NCI-H1436 (cell line): ENCODE measurements at places on chromosomes 2 and 18.

DNA sequence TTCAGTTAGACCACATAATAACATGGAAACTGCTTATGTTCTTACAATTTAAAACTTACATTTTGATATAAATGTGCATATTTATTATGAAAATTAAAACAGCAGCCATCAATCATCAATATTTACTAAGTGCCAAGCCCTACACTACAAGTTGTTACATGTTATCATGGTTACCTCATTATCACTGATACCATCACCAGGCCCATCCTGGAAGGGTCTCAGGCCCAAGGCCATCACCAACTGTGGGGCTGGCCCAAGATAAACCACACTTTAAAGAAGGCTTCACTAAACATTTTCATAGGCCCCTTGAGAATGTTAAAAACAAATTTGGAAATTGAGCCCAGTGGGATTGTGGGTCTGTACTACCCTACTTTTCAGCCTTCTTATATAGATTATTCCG is 6.4 kb downstream of the ITSN2 start:
- DNase-seq: no peak

- DNase-seq: no peak
These were observed 109.8 kb downstream of the STK39 start for GRCh38 chr2:168137510-168138180.

GRCh38 chr2:68564426-68564825 is 79.0 kb upstream of the PROKR1 start:
- no peak for DNase-seq

- DNase-seq: no peak
These were observed 35.6 kb downstream of the GLI2 start for GRCh38 chr2:120771111-120771780.

DNA sequence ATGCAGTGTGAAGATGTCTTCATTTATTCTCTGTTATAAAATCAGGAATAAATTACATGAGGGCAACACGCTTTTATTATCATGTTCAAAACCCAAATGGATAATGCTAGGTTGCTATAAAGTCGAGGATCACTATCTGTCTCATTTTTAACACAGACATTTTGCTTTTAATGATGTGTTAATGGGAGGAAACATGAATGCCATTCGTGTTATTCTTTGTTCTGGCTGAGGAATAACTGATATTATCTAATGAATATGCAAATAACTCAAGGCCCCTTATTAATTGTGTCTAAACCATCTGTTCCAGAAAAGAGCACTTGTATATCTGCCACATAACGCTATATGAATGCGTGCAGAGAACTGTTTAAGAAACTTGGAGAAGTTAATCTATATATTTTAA is 576.1 kb downstream of the DCDC2C start:
- DNase-seq: no peak
